ENCODE measurements at places on chromosomes 12 and 14. TPM values are rescaled to one million over a fixed set of nuclear protein-coding genes. Genes with fewer than 3 reads are reported as not detected.
A peak's percentile ranks its signal among the peaks of the same experiment; 100 is the strongest.

The CLEC2D gene
- total RNA-seq: 7.5 TPM

GRCh38 chr12:98819821-98820404 lies 174.8 kb downstream of the APAF1 start:
- DNase-seq: no peak

The ACVR1B gene
- total RNA-seq: 19.8 TPM

The CHST11 gene
- 4.6 TPM for total RNA-seq

The TAS2R20 gene
- 7.5 TPM for total RNA-seq

DNA sequence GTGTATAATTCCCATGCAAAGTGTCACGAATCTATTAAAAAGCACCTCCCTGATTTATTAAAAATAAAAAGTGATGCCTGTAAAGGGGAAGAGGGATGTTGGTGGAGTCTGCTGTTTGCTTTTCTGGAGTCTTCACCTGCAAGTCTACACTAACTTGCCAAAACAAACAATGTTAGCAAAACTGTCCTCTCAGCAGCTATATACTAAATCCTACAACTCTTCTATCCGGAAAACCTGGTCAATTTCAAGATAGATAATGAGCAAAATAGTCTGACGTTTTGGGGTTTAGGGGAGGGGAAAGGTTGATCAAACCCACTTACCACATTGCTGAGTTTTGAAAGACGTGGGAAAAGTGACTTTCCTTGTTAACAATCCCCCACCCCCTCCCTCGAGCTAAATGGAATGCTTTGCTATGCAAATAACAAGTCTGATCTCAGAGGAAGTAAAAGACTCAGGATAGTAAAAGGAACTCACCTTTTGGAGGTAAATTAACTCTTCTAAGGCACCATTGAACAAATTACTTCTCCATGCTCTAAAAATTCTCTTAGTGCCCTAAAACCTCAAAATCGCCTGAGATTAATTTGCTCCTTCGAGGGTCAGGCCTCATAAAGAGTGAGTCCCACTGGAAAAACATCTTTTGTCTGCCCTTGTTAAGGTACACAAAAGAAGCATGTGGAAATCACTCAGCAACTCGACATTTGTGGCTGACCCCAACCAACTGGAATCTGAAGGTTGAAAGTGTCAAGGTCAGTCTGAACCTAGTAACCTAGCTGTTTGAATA lies 13.5 kb downstream of the BMP4 start:
- DNase-seq: no peak

The FGF23 gene
- total RNA-seq: not detected

The SYCP3 gene
- not detected for total RNA-seq

DNA sequence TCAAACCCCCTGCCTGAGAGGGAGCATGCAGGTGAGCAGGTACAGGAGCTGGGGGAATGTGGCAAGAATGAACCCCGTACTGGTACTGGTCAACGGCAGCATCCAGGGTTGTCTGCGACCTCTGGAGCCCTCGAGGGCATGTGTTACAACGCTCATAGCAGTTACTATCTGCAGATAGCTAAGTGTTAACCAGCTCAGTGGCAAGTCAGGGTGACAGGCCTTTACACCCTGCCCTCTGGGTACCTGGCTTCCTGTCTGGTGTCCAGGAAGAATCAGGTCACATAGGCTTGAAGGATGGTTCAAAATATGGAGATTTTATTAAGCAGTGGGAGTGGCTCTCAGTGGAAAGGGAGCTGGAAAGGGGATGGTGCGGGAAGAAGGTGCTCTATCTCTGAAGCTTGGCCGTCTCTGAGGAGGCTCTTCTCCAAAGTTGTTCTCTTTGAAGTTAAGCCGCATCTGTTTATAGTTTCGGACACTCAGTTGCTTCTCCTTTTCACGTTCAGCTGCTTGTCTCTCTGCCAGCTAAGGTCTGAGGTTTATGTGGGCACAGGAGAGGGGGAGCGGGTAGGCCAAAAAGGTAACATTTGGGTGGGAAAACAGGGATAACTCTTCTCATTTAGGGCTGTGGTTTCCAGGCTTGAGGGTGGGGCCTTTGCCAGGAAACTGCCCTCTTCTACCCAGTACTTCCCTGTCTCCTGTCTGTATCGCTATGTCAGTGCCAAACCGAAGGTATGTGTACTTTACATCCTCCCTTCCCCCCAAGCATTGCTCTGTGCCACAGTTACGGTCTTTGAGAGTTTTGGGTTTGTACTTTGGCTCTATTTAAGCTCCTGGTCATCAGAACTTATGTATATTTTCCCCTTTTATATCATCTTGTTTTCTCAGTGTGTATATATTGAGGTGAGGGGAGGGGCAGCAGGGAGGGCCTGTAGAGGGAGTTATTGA lies 305.8 kb downstream of the RGS6 start:
- no peak for DNase-seq

GRCh38 chr12:53749986-53750811 lies 1.6 kb downstream of the CISTR start:
- no peak for DNase-seq

DNA sequence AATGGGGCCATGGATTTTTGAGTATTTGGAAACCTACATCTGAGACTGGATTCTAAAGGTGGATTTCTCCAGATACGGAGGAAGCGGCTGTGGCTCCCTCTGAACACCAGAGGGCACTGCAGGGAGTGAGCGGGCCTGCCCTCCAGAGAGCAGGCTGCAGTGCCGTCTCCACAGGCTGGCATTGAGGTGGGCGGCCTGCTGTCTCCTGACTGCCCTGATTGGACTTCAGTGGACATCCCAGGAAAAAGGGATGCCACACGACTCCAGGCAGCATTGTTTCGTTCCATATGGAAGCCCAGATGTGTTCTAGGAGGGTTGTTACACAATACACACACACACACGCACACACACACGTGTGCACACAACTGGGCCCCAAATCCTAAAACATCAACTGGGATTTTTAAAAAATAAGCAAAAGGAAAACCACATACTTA lies 20.9 kb upstream of the ANO2 start:
- peak; percentile 64 for DNase-seq

DNA sequence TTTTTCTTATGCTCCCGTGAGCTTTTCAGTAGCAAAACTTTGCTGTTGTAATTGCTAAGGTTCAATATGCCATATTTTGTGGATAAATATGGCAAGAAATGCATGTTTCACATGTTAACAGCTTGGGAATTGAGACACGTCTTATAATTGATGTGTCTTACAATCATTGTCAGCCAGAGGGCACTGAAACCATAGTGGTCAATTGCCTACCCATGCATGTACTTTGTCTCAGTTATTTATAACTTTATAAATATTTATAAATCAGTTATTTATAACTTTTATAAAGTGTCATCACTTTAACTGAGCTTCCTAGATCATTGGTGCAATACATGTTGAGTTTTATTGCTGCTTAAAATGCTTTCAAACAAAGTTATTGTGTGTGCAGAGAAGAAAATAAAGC lies 82.0 kb downstream of the CATSPERB start:
- DNase-seq: peak; percentile 35

DNA sequence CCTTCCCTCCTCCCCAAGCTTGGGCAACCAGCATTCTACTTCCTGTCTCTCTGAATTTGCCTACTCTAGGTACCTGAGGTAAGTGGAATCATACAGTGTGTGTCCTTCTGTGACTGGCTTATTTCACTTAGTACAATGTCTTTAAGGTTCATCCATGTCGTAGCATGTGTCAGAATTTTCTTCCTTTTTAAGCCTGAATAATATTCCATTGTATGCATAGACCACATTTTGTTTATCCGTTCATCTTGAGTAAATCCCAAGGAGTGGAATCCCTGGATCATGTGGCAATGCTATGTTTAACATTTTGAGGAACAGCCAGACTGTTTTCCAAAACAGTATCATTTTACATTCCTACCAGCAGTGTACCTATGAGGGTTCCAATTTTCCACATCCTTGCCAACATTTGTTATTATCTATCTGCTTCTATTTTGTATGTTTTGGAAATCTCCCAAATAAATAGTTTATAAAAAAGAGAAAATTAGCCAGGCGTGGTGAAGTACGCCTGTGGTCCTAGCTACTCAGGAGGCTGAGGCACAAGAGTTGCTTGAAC lies 12.4 kb downstream of the HSP90AA1 start:
- no peak for DNase-seq

DNA sequence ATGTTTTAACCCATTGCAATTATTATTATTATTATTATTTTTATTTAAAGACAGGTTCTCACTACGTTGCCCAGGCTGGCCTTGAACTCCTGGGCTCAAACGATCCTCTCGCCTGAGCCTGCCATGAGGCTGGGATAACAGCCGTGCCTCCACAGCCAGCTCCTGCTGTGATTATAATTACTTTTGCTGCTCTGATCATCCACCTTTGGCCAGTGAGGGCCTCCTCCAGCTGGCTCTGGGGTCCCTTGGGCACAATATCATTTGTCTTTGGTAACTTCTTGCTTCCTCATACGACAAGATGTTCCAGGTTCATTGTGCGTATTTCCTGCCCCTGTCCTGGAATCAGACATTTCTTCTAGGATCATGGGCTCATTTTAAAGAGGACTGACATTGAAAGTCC lies 28.4 kb downstream of the LRTM2 start:
- DNase-seq: no peak

Measured in body of pancreas (tissue), 4 donors.